ENCODE measurements at places on chromosomes 6 and 20. TPM values are rescaled to one million over a fixed set of nuclear protein-coding genes. Genes with fewer than 3 reads are reported as not detected.

- no peak for DNase-seq
Observed at GRCh38 chr6:117317261-117317660, 51.9 kb downstream of the VGLL2 start.

- no peak for DNase-seq
Observed at GRCh38 chr20:45892828-45893500, 1.8 kb downstream of the CTSA start.

GRCh38 chr6:136592930-136593673, 42.9 kb upstream of the MAP7 start:
- DNase-seq: no peak

CTAGE9 gene
- not detected for polyA plus RNA-seq

- no peak for DNase-seq
Observed at GRCh38 chr20:9112541-9113515, 43.9 kb downstream of the PLCB4 start.

TMEM200A gene
- polyA plus RNA-seq: 28.4 TPM

- no peak for DNase-seq
Observed at GRCh38 chr6:143513410-143513809, 1.9 kb upstream of the FUCA2 start.

DZANK1 gene
- polyA plus RNA-seq: 7.2 TPM

- DNase-seq: no peak
Observed at GRCh38 chr20:39939241-39939865, 749.7 kb downstream of the MAFB start.

- no peak for DNase-seq
Observed at GRCh38 chr20:51826372-51826771, 24.1 kb upstream of the SALL4 start.

RPP40 gene
- 12.4 TPM for polyA plus RNA-seq

DNA sequence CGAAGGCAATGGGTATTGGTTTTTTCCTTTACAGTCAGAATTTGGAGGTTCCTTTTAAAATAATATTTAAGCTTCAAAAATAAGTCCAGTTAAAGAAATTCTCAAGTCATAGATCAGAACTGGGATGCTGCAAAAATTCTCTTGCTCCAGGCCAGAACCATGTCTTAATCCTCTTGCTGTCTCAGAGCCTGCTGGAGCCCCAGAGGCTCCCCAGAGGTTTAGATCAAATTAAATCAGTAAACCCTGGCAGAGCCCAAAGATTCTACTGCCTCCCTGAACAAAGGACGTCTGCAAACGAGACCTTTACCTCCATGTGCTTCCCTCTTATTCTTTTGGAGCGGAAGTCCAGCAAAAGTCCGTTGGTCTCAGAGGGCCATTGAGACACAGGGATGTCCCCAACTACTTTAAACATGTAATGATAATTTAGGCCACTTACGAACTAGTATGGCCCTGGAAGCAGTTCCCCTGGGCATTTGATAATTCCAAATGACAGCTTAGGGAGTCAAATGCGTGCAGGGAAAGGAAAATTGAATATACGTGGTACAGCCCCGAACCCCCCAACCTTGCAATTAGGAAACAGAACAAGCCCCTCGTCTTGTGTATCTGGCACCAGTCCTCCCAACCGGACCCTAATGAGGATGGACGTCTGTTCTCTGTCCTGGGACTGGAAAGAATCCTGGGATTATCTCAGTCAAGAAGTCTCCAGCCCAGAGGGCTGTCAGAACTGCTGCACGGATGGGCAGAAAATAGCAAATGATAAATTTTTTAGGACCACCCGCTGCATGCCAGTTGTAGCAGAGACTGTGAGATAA, 31.5 kb downstream of the SULF2 start:
- DNase-seq: no peak

- DNase-seq: no peak
Observed at GRCh38 chr20:10565191-10565921, 108.4 kb downstream of the JAG1 start.

GRCh38 chr20:54295686-54296085, 87.8 kb downstream of the PFDN4 start:
- no peak for DNase-seq

GID8 gene
- polyA plus RNA-seq: 51.4 TPM

DNA sequence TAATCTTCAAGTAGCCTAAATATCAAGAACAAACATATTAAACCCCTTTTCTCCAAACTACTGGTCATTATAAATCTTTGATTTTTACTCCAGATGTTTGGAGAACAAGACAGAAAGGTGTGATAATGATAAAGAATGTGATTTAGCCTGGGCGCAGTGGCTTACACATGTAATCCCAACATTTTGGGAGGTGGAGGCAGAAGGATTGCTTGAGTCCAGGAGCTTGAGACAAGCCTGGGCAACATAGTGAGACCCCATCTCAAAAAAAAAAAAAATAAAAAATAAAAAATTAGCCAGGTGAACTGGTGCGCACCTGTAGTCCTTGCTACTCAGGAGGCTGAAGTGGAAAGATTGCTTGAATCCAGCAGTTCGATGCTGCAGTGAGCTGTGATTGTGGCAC, 35.1 kb upstream of the FUCA2 start:
- DNase-seq: no peak

BMP5 gene
- polyA plus RNA-seq: 3.6 TPM

KIAA0408 gene
- 4.1 TPM for polyA plus RNA-seq

DNA sequence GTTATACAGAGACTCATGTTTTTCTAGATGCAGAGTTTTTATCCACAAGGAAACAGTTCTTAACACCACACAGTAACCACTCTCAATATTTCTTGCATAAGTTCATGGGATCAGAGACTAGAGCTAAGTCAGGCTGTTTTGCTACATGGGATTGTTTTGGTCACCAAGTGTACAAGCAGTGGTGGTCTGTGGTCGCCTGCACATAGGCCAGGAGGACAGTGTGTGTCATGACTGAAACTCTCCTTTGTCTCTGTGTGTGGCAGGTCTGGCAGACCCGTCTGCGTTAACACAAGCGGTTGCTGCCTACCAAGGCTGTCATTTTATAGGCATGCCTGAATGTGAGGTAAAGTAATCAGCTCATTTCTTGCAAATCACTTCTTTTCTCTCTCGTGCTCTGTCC, 18.9 kb downstream of the WRNIP1 start:
- DNase-seq: no peak

- DNase-seq: no peak
Observed at GRCh38 chr6:148242180-148242579, 100.5 kb upstream of the SASH1 start.

ATP6V1G2 gene
- polyA plus RNA-seq: 6.7 TPM

ENPP5 gene
- polyA plus RNA-seq: 21.3 TPM

GLP1R gene
- 0.64 TPM for polyA plus RNA-seq

DNA sequence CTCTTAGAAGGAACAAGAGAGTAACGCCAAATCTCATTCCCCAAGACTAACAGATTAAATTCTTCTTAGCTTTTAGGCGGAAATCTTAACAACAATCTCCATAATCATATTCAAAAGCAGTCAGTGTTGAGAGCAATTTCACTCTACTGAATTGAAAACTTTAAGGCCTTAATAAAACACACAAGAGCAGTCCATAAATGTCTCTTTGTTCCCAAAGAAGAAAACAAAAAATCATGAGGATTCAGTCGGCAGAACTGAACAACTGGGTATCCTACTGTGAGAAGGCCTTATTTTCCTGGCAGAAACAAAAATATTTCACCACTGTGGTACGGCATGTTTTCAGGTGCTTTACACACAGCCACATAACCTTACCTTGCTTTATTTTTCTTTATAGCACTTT, 14.4 kb downstream of the ABHD12 start:
- no peak for DNase-seq
